ENCODE measurements at places on chromosomes 12 and 14.

GRCh38 chr14:90534091-90534837 is 137.4 kb downstream of the CALM1 start:
- no peak for DNase-seq

DNA sequence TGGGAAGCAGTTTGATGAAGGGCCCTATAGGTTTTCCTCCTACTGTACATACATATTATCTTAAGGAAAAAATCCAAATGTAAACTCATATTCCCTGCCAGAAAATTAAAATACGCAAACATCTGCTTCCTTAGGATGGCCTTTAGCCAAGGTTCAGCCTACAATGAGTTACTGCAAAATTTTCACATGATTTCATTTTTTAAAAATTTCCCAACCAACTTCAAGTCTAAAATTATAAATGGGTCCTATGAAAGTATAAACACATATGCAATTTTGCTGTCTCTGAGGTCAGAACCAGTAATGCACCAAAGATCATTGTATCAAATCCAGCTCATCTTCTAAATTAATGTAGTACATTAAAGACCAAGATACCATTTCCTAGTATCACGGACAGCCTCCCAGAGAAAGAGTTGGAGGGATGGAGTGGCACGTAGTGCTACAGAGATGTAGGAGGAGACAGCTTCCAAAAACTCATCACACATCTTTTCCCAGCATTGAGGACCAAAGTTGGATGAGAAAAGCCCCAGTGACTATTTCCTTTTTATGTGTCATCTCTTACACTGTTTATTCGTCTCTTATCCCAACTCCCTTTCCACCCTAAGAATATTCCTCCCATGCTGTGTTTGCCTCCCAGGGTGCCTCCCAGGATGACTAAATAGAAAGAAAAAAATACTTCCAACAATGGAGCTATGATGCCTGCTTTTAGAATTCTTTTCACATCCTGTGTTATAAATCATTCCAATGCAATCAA is 92.3 kb upstream of the SLCO1C1 start:
- DNase-seq, result no peak

GRCh38 chr12:121423682-121424623 is 24.0 kb downstream of the RNF34 start:
- no peak for DNase-seq

- DNase-seq, result peak; percentile 89
These were observed 42.5 kb downstream of the CCDC88C start for GRCh38 chr14:91374879-91375702.

GRCh38 chr12:45687081-45688015 is 42.2 kb upstream of the ARID2 start:
- DNase-seq, result peak; percentile 2

GRCh38 chr12:115597157-115597712 is 680.3 kb downstream of the MED13L start:
- no peak for DNase-seq

DNA sequence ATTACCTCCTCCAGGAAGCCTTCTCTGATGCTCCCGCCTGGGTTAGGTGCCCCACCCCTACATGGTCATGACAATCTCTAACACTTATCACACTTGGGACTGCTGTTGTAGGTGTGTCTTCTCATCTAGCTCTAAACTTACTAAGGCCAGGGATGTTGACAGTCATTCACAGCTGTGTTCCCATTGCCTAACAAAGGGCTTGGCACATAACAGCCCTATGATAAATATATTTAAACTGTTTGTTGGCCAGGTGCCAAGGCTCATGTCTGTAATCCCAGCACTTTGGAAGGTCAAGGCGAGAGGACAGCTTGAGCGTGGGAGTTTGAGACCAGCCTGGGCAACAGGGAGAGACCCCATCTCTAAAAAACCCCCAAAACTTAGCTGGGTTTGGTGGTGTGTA is 98.8 kb upstream of the RGS6 start:
- DNase-seq, result no peak

GRCh38 chr14:99171396-99171795 is 100.6 kb downstream of the BCL11B start:
- DNase-seq, result no peak

DNA sequence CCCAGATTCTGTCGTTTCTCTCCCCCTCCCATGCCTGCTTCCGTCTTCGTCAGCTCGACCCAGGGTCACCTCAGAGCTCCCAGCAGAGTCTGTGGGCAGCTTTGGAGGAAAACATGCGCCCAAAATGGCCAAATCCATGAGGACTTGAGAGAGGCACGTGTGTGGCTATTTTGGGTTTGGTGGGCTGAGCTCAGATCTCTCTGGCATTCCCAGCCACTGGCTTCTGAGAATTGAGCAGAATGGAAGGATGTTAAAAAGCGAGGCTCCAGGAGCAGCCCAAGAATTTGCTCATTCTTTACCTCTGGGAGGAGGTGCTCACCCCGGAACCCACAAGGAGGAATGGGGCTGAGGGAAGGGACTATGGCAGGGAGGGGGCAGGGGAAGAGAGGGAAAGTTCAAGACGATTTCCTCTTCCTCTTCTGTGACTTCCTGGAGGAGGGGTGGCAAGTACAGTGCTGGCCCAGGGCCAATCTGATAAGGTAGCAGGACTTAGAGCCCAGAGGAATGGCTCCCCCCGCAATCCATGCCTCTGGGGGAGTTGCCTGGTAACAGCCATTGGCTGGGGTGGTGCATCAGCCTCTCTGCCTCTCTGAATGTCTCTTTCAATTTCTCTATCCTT is 20.1 kb downstream of the TSPAN9 start:
- DNase-seq, result no peak

DNA sequence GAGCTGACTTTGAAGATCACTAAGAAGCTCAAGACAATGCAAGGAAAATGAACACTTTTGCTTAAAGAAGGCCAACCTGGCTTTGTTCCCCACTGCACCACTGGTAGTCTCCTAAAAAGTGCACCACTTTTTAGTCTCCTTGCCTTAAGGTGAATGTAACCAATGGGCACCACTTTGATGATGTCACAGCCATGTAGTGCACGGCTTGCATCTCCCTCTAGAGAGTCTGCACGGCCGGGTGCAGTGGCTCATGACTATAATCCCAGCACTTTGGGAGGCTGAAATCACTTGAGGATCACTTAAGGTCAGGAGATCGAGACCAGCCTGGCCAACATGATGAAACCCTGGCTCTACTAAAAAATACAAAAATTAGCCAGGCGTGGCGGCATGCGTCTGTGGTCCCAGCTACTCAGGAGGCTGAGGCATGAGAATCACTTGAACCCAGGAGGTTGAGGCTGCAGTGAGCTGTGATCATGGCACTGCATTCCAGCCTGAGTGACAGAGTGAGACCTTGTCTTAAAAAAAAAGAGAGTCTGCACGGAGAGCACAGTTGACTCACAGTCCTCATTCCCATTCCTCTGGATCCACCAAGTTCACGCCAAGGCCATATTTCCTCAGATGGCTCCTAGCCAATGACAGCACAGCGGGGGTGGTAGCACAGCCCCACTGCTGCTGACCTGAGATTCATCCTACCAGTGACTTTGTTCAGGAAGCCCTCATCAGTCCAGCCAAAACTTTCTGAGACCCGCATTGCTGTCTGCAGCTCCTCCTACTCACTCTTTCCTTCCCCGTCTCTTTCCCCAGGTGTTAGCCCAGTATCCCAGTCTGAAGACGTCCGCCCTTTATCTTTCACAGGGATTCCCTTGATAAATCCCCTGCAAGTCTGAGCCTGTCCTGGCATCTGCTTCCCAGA is 16.5 kb upstream of the IFT81 start:
- no peak for DNase-seq

- no peak for DNase-seq
These were observed 10.5 kb upstream of the TMED2 start for GRCh38 chr12:123573870-123574269.

DNA sequence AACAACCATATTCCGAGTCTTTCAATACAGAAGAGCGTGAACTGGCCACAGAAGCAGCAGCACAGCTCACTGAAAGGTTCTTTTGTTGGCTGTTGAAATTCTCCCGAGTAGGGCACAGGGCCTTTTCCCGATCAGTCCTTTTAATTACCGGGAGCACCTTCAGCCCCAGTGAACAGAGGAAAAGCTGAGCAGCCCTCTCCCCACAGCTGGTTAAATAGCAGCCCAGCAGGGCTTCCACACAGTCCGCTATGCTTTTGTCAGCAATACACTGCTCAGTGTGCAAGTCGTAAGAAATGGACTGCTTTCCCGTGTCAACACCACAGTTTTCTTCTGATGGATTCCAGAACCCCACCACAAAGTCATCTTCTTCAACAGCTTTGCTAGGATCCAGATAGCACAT is 61.3 kb downstream of the DICER1 start:
- DNase-seq, result peak; percentile 58

DNA sequence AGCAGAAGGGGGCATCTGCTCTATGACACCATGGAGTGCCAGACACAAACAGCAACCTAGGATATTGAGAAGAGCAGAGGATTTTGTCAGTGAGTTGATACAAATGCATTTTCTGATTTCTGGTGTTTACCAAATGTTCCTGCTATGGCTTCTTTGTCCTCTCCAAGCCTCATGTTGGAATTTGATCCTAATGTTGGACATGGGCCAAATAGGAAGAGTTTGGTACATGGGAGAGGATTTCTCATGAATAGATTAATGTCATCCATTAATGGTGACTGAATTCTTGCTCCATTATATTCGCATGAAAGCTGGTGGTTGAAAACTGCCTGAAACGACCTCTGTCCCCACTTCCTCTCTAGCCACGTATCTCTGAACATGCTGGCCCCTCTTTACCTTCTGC is 1002.2 kb upstream of the FLRT2 start:
- DNase-seq, result no peak

GRCh38 chr14:88790501-88791251 is 2.1 kb downstream of the EML5 start:
- no peak for DNase-seq

DNA sequence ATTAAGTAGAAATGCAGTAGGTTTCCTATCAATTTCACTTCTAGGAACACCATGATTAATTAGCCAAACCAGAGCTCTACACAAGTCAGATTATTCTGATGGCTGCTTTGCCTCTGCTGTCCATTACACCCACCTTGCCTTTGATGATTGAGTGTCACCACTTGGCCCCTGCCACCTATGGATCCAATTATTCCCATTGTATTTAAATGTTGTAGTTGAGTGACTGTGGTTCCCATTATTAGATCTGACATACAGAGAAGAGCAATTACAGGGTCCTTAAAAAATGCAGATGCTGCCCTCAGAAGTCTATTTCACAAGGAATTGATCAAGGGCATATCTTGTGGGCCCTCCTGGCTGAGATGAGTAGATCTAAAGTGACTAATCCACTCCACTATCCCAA is 39.5 kb upstream of the SLC38A4 start:
- DNase-seq, result no peak

GRCh38 chr14:22994762-22995275 is 12.5 kb upstream of the AJUBA start:
- peak; percentile 71 for DNase-seq

- DNase-seq, result no peak
These were observed 30.3 kb upstream of the SMOC1 start for GRCh38 chr14:69848903-69849391.

Measured in brain (organoid and tissue), 16 donors.